CMK (cell line): ENCODE measurements at places on chromosomes 16 and 17.
A peak's percentile ranks its signal among the peaks of the same experiment; 100 is the strongest.

DNA sequence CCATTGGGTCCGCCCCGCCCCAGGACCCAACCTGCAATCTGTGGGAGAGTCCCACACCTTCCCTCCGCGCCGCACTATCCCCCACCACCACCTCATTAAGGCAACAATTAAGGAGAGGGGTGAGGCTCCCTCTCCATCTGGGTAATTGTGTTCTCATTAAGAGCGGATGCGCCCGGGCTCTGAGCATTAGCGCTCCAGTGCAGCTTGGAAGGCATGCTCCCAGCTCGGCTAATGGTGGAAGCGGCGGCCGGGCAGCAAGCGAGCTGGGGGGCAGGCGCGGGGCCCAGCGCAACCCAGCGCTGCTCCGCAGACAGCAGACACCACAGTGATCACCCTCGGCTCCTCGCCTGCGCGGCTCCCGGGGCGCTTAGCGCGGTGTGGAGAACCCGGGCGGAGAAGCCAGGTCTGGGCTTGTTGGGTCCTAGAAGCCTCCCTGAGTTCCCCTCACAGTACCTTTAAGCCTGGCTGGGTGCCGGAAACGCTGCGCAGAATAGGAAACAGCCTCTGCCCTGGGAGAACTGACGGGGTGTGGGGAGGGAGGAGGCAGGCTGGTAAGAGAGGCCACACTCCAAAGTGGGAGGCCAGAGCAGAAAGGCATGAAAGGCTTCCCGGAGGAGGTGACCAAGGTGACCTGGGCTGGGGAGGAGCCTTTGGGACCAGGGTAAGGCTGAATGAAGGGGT is 6.4 kb downstream of the CBLN1 start:
- DNase-seq = no peak

DNA sequence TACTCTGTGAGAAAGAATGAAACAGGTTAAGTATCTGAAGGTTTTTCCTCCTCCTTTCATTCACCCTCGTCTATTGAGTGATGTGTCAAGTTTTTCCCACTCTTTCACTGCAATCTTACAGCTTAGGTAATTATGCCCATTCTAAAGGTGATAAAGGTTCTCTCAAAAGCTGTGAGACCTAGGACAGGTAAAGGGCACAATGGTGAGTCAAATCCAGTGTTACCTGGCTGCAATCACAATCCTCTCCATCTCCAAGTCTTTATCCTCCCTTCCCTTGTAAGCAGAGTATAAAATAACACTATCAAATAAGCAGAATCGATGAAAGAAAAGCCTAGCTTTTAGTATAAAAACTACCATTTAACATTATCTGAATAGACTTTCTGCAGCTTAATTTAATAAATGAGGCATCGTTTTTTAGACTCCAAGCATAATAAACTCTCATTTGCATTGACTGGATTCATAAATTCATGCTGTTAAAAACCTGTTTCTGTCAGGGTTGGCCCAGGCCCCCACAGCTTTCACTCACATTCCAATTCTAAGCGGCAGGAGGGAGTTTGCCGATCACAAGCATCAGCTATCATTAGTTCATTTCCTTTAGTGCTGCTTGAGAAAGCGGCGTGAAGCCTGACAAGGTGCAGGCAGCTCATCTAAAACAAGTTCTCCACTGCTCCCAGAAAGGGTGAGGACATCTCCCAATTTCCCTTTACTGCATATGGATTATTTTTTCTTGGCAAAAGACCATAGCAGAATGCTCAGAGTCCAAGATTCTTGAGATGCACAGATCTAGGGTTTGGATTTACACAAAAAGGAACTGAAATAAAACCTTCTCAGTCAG is 67.8 kb downstream of the CDH8 start:
- no peak for DNase-seq

DNA sequence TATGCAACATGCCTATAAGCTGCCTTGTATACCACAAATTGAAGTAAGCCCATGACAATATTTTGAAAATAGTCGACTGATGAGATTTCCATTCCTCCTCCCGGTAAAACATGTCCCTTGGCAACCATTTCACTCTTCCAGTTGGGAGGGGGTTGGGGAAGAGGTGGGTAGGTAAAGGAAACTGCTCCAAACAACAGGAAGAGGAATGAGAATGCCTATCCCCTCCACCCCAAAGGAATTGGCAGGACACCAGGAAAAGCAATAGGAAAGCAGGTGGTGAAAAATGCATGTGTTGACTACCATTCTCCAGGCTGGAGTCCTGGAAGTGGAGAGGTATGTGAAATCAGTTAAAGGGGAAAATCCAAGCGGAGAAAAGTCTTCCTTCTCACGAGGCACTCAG is 455.9 kb upstream of the PSMD7 start:
- no peak for DNase-seq

DNA sequence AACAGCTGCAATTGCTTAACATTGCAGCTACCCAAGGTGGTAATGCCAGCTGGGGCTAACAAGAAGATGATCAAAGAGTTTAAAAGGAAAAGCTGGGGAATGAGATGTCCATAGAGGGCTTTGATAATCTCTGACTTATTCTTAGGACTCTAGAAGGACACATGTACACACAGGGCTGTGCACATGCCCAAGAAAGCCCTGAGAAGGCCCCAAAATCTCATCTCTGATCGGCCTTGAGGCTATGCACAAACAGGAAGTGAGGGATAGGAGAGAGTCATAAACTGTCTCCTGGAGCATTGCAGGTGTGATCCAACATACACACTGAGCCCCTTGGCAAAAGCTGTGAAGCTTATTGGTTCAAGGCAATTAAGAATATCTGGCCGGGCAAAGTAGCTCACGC is 17.2 kb upstream of the RABEP1 start:
- no peak for DNase-seq

DNA sequence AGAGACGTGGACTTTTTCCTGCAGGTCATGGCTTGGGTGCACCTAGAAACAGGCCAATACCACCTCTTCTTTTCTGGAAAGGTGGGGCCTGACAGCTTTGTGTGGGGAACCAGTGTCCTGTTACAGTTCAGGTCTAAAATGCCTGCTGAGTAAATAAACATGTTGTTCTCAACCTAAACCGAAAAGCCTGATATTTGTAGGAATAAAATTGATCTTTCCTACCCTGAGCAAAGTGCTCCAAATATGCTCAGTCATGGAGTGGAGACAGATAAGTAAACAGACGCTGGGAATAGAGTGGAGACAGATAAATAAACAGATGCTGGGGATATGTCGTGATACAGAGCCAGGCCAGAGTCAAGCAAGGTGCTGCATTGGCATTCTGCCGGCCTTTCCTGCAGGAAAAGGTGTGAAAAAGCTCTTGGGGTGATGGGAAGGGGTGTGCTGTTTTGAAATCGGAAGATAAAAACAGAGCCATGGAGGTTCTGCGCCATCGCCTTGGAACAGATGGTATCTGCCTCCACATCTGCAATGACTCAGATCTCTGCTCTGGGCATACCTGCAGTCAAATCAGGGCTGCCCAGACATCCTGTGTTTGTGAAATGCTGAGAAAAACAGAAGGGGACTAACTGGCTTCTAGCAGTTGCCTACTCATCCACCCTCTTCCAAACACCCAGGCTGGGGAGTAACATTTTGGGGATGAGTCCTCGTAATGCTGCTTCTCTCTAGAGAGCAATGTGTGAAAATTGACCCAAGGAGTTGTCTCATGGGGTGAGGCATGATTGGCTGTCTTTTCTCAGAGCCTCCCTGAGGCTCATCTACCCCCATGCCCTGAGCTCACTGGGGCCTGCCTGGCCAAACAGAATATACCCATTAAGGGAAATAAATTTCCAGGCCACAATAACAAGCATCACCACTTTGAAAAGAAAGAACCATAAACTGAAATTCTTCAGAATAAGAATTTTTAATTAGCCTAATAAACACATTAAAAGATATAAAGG is 16.8 kb upstream of the TRPV2 start:
- no peak for DNase-seq

GRCh38 chr17:77496831-77497577 is 356.2 kb downstream of the SEC14L1 start:
- DNase-seq = no peak

- no peak for DNase-seq
Measured at GRCh38 chr17:29948448-29949215, 7.2 kb downstream of the EFCAB5 start.

DNA sequence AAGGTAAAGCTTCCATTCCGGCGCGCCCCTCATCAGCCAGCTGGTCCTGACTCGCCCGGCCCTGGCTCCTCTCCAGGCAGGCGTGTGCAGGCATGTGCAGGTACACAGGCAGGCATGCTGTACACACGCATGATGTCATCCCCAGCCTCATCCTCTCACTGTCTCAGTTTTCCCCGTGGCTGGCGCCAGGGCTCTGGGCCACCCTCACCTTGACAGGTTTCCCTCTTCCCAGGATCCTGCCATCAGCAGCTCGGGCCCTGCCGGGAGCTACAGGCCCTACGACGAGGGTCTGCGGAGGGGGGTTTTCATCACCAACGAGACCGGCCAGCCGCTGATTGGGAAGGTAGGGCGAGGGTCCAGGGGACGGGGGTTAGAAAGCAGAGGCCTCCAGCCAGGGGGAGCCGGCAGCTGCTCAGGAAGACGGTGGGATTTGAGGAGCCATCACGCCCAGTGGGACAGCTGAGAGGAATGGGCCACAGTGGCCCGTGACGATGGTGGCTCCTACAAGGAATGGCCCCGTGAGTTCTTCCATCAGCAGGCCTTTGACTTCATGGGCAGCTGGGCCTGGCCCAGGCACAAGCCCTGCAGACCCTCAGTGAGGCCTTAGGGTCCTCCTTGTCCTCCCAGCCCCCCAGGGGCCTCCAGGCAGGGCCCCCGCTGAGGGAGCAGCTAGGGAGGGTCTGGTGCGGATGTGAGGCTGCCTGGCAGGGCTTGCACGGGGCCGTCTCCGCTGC is 8.5 kb downstream of the GAA start:
- no peak for DNase-seq

DNA sequence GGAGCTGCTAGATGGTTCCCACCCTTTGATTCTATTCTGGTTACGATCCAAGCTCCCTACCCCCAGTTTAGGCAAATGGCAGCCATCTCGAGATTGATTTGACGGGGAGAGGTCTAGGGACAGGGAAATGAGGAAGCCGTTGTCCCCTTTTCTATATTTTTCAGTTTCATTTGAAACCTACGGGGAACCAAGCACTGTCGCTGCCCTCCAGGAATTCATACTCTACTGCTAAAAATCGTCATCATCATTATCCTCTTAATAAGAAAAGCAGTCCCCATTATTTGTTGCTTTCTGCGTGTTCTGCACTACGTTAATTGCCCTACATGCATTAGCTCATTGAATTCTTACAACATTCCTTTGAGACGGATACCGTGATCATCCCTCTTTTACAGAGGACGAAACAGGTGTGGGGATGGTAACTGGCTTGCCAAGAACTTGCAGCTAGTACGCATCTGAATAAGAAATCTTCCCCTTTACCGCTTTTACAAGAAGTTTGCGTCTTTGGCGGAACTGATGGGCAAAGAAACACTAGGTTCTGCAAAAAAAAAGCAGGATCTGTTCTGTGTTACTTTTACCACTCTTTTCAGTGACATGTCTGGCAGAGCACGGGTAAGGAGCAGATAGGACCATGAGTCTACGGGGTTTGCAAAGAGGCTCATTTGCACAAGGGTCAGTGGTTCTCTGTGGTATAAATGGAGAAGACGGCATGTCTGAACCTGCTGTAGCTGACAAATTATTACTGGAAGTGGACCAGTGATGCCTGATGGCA is 1.1 kb downstream of the CCP110 start:
- DNase-seq = no peak

GRCh38 chr17:37826497-37827430 is 81.9 kb upstream of the HNF1B start:
- no peak for DNase-seq

- DNase-seq = no peak
Measured at GRCh38 chr16:20347666-20348364, 4.7 kb downstream of the UMOD start.

GRCh38 chr17:64788286-64789060 is 126.4 kb upstream of the SMURF2 start:
- no peak for DNase-seq

- peak; percentile 62 for DNase-seq
Measured at GRCh38 chr17:8965394-8966168, at the start of gene PIK3R5. TSS of gene PIK3R5 (minus strand) at chr17:8965707. CDS start at chr17:8911494, 54,213 bp downstream.

DNA sequence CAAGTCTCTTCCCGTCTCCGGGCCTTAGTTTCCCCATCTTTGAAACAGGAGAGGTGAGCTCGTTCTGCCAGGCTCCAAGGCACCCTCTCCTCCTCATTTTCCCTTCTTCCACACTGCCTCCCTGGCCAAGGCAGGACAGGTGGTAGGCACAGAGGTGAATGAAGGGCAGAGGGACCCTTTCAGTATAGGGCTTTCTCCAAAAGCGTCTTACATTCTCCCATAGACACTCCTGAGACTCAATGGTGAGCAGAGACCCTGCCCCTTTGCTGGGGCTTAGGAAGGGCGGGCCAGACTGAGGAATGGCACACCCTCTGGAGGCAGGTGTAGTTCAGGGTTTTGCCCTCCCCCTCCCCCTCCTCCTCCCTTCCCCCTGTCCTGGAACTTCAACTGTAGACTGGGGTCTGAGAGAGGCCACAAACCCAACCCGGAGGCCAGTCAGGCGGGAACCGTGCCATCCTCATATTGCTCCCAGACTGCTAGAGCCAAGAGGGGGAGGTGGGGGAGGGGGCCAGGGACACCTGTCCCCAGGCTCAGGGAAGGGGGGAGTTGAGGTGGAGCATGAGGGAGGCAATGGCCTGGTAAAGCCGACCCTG is 1.9 kb downstream of the PLEKHH3 start:
- no peak for DNase-seq

DNA sequence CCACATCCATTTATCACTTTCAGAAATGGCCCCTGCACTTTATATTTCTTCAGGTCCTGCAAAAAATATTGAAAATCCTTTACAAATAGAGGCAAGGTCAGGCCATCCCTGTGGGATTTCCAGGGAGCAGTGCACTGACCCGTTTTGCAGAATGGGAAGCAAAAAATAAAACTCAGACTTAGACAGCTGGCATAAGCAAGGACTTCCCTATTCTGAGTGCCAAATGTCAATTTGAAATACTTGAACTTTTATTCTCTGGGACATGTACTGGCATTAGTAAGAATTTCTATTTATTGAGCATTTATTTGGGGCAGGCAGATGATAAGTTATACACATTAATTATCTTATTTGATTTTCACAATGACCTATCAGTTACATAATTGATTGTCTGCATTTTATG is 32.4 kb downstream of the PRKCB start:
- DNase-seq = no peak

GRCh38 chr17:76943781-76944213 is 75.6 kb downstream of the MGAT5B start:
- no peak for DNase-seq

GRCh38 chr16:29900102-29900887 is at the start of gene ASPHD1:
TSS of gene ASPHD1 (plus strand) at chr16:29900488. CDS start at chr16:29900972, 484 bp downstream.
- DNase-seq = peak; percentile 24

- no peak for DNase-seq
Measured at GRCh38 chr17:74739227-74739831, 2.3 kb downstream of the RAB37 start.
